H1 (cell line): ENCODE measurements at places on chromosomes 3 and 15.

DNA sequence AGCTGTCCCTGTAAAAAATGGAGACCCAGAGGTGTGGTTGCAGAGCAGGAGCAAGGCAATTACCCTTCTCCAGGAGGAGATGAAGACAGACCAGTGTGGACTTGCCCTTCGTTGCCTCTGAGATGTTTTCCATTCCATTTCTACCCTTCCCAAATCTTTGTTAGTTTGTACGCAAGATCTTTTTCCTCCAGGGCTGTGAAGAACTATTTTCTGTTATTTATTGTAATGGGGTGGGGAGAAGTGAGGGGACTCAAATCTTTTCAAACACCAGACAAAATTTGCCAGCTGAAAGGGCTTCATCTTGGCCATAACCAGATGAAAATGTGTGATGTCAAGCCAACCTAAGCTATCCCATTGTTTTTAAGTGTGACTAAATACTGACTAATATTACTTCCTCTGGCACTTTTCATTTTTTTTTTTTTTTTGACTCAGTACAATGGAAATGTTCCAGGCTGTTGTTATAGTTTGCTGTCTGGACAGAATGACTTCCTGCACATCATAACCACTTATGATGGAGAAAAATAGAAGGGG lies 271.3 kb upstream of the TPRG1 start:
- DNase-seq, result no peak

DNA sequence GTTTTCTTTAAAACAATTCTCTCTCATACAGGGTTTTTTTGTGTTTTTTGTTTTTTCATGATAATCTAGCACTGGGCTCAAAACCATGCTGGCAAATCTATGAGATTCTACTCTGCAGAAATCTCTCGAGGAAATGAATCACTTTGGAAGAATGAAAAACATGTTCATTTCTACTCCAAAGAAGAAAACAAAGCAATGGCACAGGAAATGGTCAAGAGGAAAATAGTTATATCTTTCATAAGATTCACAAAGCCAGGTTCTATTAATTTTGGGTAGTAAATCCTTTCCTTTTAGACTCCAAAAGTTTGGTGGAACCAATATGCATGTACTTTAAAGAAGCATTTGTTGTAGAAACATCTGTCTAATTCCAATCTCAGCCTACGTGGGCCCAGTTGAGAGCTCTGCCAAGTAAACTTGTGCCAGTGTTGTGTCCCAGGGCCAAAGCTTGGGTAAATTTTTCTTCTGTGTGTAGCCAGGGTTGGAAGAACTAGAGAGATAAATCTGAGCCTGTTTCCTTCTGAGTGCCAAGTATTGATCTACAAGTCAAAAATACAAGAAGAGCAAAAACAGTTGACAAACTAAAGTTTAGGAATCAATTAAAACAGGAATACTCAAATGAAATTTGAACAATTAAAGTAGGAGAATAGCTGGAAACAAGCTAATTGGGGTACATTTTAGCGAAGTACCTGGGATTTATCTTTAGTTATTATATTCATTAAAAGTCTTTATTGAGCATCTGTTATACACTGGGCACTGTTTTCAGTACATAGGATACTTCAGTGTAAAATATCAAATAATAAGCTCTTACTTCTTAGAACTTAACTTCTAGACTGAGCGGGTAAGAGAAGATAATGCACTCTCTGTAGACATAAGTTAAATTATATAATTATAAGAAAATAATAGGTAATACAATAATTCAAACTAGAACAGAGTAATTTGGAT lies 657.5 kb upstream of the NECTIN3 start:
- DNase-seq, result no peak

DNA sequence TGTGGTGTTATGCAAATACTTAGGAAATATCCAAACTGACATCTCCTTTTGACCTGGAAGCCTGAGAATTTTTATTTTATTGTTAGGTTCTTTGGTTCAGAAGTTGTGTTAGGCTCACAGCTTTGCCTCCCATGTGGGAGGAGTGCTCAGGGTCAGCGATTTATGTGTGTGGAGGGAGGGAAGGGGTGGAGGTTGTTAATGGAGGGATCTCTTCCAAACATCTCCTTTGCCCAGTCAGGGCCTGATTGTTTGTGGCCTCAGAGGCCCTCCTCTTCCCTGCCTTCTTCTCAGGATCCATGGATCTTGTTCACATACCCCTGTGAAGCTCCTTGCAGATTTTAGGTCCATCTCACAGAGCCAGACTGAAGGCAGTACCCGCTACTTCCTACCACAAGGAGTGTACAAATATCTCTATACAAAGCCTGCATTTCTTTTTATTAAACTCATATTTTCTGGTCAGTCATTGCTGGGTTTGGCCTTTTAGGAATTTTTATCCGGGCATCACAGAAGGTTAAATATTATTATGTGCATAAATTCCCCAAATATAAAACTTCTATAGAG lies 40.3 kb downstream of the BBX start:
- no peak for DNase-seq

- no peak for DNase-seq
Measured at GRCh38 chr3:115494826-115495225, 128.5 kb upstream of the GAP43 start.

GRCh38 chr3:124654470-124654845 lies 75.8 kb upstream of the UMPS start:
- DNase-seq, result no peak

GRCh38 chr3:127321371-127321770 lies 33.5 kb upstream of the PRR20G start:
- no peak for DNase-seq

GRCh38 chr3:61354604-61355003 lies 103.4 kb upstream of the FHIT start:
- no peak for DNase-seq

GRCh38 chr15:96349857-96350720 lies 19.6 kb downstream of the NR2F2 start:
- no peak for DNase-seq

GRCh38 chr15:72227720-72228119 lies 3.3 kb downstream of the PKM start:
- no peak for DNase-seq

DNA sequence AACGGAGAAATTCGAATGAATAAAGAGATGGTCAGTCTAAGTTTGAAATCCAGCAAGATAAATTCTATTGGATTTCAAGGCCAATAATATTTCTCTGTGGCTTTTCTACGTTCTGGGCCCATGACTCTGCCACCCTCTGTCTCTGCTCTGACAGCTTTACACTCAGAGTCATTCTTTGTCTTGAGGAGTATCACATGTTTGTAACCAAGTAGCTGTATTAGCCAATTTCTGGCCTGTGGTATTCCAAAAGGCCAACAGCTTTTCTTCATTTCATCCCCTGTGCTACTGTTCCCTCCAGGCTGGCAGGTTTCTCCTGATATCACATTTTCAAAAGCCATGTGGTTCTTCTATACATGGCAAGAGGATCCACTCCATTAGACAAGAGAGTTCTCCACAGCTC lies 324.1 kb upstream of the CNTN4 start:
- DNase-seq, result no peak

DNA sequence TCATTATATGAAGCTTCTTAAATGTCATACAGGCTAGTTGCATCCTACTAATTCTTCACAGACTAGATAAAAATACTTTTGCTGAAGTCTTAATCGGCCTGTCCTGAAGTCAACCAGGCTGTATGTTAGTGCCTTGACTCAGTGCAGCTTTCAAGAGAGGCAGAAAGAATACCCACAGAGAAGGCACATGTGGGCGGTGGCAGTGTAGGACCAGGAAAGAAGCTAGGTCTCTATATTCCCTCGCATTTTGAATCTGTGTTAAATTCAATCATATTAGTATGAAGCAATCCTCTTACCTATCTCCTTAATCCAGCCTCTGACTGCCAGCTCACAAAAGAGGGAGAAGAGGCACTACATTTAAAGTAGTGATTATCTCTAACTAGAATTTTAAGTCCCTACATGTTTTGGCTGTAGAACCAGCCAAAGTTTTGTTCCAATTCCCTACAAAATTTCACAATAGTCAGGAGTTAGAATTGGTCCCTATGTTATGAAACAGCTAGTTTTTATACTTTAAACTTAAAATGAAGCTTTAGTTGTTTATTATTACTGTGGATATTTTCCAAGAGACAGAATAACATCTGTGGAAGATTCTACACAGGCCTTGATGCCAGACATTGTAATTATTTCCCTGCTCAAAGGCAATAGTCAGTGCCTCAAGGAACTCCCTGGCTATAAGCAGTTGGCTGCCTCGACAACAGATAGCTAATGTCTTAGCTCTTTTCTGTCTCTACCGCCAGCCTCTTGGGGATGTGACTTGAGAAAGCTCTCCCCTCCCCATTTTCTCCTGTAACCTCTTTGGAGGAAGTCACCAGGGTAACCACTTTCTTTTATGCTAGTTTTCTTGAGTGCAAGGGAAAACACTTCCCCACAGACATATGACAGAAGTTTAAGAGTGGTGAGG lies 31.9 kb downstream of the CRTC3 start:
- DNase-seq, result no peak
